ENCODE measurements at places on chromosomes 12 and 14.

GRCh38 chr14:105247715-105248367 lies 492 bp upstream of the BTBD6 start:
- DNase-seq: no peak

GRCh38 chr14:28130610-28131284 lies 635.8 kb upstream of the FOXG1 start:
- DNase-seq: no peak

- DNase-seq: no peak
Measured at GRCh38 chr12:42504049-42504448, 85.5 kb downstream of the PRICKLE1 start.

DNA sequence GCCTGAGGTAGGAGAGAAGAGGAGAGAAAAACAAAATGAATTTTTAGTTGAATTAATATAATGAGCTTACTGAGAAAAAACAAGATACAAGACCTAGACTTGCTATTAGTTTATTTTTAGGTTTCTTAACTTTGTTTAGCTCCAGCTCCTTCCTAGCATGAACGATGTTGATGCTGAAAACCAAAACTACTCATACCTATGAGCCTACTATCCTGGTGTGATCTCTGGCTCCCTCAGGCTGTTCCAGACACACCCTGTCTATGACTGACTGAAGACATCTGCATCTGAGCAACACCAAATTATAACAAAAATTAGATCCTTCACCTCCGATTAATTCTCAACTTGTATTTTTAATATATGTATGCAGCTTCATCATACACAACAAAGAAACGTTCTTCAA lies 190.4 kb downstream of the SLC5A8 start:
- no peak for DNase-seq

DNA sequence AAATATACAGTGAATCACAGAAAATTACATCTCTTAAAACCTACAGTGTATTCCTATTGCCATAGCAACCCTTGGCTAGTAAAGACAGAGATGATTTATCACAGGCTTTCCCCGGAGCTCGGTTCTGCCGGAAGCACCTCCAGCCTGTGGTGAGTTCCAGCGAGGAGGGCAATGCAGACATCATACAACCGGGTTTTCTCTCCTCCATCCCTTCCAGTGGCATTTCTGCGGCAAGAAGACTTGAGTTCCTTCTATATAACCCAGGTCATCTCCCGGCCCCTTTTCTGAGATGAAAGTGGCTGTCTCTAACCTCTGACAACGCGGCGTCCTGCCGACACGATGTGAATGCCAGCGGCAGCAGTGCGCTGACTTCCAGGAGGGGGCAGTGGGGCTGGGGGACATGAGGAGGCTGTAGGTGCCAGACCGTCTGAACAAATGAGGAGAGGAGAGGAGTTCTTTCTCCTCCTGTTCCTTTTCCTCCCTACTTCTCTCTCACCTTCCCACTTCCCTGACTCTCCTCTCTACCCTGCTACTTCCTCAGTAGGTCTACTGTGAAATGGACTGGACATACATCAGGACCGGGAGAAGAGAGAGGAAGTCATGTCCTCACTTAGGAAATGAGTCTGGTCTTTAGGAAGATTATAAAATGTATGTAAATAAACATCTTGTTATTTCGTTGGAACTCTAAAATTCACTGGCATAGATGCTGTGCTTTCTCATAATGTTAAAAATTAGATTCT lies 68.6 kb upstream of the MAX start:
- DNase-seq: peak; percentile 49

GRCh38 chr12:64500394-64500793 lies 48.5 kb downstream of the TBK1 start:
- no peak for DNase-seq

GRCh38 chr14:20350860-20351259 lies 7.4 kb downstream of the PARP2 start:
- DNase-seq: no peak

- DNase-seq: no peak
Measured at GRCh38 chr12:68119250-68119649, 40.3 kb downstream of the IFNG start.

DNA sequence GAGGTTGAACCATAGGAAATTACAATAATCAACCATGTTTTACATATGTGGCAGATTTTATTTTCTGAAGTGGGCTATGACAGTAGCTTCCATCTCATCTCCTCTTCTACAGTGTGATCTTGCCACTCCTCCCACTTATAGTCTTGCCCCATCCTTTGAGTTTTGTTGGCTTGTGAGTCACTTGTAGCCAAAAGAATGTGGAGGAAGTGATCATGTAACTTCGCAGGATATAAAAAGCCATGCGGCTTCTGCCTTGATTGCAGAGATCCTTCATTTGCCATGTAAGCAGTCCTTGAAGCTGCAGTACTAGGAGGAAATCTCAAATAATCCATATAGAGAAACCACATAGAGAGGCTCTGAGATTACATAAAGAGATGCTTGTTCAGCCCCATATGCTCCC lies 13.7 kb upstream of the ZNF84 start:
- no peak for DNase-seq

DNA sequence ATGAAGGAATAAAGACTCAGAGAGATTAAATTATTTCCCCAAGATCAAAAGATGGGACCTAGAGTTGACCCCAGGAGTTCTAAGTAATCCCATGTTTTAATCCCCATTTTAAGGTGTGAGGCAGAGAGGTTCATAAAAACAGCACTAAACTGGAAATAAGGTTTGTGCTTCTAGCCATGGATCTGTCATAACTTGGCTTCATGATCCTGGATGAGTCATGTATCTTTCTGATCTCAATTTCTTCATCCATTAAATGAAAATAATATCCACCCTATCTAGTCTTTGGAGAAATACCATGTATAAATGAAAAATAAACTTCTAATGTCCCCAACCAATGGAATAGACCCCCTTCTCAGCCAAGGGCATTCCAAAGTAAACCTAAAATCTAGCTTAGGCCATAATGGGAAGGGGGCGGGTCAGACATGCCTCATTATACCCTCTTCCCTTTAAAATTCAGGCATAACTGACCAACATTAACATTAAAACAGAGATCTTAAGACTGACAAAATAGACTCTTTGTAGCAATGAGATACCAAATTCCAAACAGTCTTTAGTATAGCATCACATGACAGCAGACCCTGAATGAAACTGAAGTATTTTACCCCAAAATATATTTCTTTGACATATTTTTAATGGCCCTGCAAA lies 47.8 kb downstream of the SLC41A2 start:
- DNase-seq: no peak

DNA sequence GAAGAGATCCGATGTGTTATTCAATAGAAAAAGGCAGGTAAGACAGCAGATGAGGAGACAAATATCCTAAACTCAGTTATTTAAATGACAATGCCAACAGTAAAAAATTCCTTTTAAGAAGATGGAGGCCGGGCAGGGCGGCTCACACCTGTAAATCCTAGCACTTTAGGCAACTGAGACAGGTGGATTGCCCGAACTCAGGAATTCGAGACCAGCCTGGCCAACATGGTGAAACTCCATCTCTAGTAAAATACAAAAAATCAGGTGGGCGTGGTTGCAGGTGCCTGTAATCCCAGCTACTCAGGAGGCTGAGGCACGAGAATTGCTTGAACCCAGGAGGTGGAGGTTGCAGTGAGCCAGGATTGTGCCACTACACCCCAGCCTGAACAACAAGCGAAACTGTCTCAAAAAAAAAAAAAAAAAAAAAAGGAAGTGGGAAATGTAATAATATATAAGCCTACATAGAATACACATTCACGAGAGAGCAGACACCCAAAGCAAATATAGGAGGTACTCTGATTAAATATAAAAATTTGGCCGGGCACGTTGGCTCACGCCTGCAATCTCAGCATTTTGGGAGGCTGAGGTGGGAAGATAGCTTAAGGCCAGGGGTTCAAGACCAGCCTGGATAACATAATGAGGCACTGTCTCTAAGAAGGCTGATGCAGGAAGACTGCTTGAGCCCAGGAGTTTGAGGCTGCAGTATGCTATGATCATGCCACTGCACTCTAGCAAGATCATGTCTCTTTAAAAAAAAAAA lies 19.0 kb downstream of the CORO1C start:
- DNase-seq: no peak

- no peak for DNase-seq
Measured at GRCh38 chr14:45201905-45202304, 51.1 kb downstream of the MIS18BP1 start.

DNA sequence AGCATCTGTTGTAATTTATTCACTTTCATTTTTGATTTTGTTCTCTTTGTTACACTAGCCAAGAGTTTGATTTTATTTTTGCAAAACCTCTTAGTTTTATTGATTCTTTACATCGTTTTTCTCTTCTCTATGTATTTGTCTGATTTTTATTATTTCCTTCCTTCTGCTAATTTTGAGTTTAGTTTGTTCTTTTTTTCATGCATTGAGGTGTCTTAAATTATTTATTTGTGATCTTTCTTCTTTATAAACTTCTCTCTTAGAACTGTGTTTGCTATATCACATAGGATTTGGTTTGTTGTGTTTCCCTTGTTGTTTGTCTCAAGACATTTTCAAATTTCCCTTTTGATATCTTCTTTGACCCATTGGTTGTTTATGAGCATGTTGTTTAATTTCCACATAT lies 51.7 kb upstream of the NFKBIA start:
- DNase-seq: no peak

DNA sequence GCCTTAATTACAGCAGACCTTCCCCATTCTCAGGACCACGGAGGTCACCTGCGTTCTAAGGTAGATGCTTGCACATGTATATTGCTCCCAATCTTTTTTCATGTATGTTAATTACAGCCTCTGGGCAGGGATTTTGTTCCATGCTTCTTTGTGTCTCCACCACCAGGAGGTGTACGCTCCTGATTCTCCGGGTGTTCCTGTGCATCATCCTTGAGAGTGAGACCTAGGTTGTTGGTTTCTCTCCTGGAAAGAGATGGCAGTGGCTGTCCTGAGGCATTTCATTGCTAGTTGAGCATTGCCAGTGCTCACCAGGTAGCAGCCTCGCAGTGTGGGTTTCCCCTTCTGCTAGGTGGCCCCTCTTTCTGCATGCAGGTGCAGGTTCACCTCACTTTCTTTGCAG lies 52.8 kb downstream of the KCNK13 start:
- DNase-seq: no peak

DNA sequence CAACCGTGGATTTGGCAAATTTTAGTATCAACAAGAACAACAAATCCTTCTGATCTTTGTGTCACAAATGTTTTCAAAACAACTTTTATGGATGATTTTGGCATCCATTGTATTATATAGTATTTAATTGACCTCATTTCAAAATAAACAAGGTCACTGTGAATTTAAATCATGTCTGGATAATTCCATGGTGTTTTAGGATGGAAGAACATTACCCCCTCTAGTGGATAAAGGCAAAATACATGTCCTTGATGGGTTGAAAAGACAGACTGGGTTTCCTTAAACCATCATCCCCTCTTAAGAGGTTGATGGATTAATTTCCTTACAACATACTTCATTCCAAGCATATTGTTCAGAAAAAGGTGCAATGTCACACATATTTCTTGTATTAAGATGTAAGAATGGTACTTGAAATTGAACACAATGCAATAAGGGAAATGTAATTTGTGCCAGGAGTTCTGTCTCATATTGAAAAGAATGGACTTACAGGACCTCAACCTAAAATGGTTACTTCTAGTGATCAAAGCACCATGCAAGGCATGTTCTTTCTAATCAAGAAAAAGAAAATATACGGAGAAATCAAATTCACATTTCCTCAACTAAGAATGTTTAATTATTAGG lies 352.0 kb downstream of the BCAT1 start:
- DNase-seq: no peak

- no peak for DNase-seq
Measured at GRCh38 chr12:6044082-6044481, 80.4 kb downstream of the VWF start.

DNA sequence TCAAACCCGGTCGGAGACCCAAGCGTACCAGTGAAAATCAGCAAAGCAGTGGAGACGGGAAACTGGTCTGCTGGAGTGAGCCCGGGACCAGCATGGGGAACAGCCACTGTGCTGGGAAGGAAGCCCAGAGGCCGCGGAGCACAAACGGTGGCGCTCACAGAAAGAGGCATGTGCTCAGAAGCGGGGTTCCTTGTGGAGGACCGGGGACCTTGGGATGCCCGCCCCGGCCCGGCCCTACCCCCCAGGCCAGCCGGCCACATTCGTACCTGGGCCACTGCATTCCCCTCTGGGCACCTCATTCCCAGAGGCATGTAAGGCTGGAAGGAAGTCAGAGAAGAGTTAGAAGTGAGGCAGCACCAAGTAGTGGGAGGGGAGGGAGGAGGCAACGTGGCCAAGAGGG lies 79.3 kb downstream of the RFLNA start:
- no peak for DNase-seq

GRCh38 chr12:18906395-18906794 lies 168.5 kb downstream of the CAPZA3 start:
- no peak for DNase-seq

GRCh38 chr12:92668739-92669138 lies 34.0 kb upstream of the PLEKHG7 start:
- DNase-seq: no peak

DNA sequence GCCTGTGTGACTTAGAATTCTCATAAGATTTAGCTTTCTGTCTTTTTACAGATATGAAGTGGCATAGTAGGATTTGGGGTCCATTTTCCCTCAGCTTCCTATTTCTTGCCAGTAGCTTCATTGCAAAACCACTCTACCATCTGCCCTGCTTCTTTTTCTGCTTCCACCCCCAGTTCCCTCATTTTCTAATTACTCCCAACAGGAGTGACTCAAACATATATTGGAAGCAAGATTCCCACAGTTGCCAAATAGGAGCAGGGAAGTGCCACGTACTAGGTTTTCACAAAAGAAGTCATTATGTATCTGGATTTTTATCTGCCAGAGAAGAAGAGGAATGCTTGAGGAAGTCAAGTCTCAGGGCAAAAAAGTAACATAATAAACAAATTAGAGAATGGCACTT lies 64.1 kb downstream of the ANO4 start:
- no peak for DNase-seq

DNA sequence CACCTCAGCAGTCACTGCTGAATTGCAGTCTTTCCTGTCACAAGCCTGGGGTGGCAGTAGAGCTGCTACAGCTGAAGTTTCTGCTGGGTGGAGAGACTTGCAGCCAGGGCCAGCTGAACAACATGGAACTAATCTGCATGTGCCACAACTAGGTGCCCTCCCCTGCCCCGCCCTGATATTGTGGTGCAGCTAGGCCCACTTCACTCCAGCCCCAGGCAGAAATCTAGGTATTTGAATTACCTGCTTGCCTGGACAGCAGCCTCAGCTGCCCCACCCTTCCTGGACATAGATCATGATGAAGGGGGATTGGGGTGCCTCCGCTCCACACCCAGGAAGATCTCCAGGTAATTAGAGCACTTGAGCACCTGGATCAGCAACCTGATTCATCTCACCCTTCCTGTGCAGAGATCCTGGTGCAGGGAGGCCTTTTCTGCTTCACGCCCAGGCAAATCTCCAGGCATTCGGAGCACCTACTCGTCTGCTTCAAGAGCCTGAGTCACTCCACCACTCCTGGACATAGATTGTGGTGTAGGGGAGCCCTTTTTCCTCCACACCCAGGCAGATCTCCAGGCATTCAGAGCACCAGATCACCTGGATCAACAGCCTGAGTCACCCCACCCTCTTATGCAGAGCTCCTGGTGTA lies 477.0 kb downstream of the SOX5 start:
- DNase-seq: no peak

- no peak for DNase-seq
Measured at GRCh38 chr14:66069830-66070541, 416.2 kb upstream of the CCDC196 start.

- DNase-seq: no peak
Measured at GRCh38 chr12:19285793-19286448, 153.4 kb upstream of the AEBP2 start.

GRCh38 chr12:92463171-92463570 lies 239.6 kb upstream of the PLEKHG7 start:
- DNase-seq: no peak

GRCh38 chr14:35504260-35504659 lies 29.7 kb upstream of the INSM2 start:
- DNase-seq: no peak

- no peak for DNase-seq
Measured at GRCh38 chr12:118645219-118645618, 268.9 kb downstream of the SUDS3 start.
